ENCODE measurements at places on chromosomes 12 and 14. TPM values are rescaled to one million over a fixed set of nuclear protein-coding genes. Genes with fewer than 3 reads are reported as not detected.

DNA sequence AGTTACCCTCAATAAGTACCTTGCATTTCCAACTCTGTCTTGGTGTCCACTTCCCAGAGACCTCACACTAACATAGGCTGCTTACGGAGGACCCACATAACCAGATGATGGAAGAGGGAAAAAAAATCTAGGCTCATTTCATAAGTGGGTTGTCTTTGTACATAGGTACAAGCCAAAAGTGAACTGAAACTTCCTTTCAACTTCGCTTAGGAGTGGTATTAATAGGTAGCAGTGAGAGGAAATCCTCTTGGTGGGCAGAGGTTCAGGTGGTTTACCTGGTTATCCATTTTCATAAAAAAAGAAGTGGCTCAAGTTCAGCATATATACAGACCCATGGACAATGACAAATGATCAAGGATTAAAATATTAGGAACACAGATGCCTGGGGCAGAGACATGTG, 35.8 kb upstream of the RNU6-7 start:
- DNase-seq: no peak

GRCh38 chr14:73168274-73168673, 32.0 kb downstream of the PSEN1 start:
- no peak for DNase-seq

DNA sequence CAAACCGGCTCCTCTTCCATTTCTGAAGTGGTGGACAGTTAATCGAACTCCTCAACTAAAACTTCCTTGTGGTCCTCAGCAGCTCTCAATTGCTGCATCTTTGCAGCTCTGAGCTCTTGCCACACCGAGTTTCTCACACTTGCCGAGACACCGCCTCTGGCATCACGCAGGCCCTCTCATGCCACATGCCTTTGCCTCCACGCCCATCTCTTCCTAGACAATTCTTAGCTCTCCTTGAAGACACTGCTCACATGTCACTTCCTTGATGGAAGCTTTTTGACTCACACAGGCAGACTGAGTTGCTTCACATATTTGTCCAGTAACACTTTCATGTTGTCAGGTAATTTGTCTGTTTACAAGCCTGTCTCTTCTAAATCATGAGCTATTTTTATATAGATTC, 29.2 kb downstream of the KCNA1 start:
- no peak for DNase-seq

ANAPC7 gene
- 64.8 TPM for total RNA-seq

ASCL1 gene
- total RNA-seq: not detected

TMEM233 gene
- 7.2 TPM for total RNA-seq

RNASE7 gene
- not detected for total RNA-seq

CD4 gene
- 4.7 TPM for total RNA-seq

SPRYD4 gene
- 2.0 TPM for total RNA-seq

Data from endothelial cell (in vitro differentiated cells).